Iris pigment epithelial cell (primary cell): ENCODE measurements at places on chromosomes 5 and 9.

GRCh38 chr5:139765409-139766217, 30.0 kb upstream of the PSD2 start:
- DNase-seq = peak; percentile 57

- DNase-seq = no peak
Observed at GRCh38 chr5:132271251-132272246, 14.1 kb downstream of the PDLIM4 start.

DNA sequence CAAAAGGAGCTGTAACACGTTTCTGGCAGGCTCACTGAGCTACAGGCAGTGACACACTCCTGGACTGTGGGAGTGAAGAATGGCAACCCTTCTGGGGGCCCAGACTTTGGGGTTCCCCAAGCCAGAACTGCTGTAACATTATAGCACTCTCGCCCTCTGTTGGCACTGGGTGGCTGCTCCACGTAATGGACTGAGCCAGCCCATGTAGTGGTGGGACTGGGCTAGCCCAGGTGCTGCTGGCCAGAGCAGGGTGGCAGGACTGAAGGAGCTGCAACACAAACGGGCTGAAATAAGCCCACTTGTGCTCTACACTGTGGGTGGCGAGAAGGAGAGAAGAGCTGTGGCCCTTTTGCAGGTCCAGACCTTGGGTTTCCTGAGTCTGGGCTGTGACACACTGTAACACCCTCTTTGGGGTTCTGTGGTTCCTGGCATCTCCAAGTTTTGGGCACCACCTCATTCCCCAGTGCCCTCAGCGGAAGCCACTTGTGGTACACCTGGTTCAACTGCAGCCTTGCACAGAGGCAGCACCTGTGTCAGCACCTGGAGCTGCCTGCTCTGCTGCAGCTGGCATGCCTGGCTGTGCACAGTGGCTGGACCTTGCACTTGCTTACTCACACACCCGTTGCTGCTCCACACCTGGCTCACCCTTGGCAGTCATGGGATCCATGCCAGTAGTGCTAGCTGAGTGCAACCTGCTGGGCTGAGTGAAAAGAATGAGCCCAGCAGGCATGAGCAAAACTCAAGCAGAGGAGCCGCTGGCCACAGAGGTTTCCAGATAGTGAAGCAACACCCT, 95.0 kb upstream of the PRR16 start:
- DNase-seq = no peak

DNA sequence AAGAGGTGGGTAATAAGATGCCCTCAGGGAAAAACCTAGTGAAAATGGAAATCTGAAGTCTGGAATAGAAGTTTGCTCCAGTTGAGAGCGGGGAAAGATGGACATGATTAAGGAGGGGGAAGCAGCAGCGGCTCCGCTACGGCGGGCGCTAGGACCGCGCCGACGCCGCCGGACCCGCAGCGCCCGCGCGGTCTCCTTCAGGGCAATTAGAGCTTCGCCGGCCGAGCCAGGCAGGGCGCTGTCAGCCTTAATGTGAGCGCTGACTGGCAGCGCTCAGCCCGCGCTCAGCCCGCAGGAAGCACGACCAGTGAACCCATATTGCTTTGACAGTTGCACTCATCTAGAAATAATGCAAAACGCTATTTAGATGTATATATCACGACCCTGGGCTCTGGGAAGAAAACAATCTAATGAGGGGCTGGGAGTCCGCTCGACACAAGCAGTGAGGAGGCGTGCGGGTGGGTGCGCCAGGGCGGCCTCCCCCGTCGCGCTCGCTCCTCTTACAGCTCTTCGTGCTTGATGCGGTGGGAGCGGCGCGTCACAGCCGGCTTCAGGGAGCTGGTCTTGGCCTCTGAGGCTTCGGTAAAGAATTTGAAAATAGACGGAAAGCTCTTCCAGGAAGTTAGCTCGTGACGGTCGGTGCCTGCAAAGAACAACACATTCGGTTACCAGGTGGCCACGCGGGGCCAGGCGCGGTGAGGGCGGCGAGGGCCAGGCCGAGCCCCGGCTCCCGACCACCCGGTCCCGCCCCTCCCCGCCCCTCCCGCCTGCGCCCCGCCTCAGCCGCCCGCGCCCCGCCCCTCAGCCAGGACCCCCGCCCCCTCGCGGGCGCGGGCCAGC, 37.7 kb downstream of the NR2F1 start:
- peak; percentile 83 for DNase-seq

GRCh38 chr9:84754881-84755280, 85.4 kb downstream of the NTRK2 start:
- DNase-seq = no peak

- no peak for DNase-seq
Observed at GRCh38 chr5:135377751-135378680, 21.0 kb downstream of the MACROH2A1 start.

- DNase-seq = no peak
Observed at GRCh38 chr9:121221664-121222055, 20.0 kb upstream of the RAB14 start.

- no peak for DNase-seq
Observed at GRCh38 chr5:138920181-138920580, 45.0 kb upstream of the LRRTM2 start.

DNA sequence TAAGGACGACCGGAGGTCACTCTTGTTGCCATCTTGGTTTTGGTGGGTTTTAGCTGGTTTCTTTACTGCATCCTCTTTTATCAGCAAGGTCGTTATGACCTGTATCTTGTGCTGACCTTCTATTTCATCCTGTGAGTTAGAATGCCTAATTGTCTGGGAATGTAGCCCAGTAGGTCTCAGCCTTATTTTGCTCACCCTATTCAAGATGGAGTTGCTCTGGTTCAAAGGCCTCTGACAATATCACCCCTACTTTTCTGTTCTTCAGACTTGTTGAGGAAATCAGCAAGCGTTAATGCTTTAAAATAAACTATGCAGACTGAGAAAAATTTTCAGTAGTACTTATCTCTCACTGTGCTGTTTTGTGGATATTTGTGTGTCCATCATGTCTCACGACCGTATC, 92.6 kb downstream of the MTRR start:
- DNase-seq = no peak

DNA sequence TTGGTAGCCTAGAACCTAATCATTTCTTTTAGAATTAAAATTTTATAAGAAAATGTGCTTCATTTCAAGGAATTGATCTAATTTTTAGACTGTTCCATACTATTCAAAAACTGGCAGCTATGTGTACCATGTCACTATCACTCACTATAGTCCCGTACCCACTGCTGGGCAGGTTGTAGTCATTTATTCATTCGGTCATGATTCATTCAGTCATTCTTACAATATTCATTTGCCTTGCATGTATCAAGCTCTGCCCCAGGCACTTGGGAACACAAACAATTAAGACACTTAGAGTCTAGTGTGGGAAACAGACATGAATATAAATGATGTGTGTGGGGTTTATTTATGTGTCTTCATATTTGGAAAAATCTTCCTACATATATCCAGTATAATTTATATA, 26.4 kb downstream of the TDRD7 start:
- no peak for DNase-seq

DNA sequence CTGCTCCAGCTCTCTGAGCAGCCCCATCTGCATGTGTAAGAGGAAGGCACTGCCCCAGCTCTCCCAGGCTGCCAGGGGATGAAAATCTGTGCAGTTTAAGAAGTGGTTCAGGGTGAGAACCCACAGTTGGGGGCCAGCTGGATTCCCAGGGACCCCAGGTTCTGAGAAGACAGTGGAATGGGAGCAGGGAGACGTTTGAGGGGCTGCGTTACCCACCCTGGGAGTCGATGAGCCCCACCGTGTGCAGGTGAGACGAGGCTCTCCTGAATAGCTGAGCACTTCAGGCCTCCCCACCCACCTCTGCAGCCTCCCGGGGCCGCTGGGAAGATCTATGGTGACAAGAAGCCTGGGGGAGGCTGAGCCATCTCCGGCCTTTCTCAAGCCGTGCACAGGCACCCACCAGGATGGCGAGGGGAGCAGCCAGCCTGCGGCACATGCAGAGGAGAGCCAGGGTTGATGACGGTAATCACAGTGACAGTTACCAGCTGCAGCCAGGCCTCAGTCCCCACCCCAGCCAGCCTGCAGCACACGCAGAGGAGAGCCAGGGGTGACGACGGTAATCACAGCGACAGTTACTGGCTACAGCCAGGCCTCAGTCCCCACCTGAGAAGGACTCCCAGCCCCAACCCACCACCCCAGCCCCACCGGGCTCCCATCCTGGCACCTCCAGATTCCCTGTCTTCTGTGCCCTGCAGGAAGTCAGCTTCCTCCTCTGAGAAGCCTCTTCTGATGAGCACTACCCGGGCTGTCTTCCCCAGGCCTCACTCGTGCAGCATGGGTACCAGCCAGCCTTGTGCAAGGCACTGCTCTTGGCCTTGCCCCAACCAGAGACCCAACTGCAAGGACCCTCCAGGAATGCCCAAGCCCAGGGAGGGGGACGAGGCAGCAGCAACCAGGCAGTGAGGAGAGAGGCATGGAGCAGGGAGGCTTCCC, 150.8 kb upstream of the PPP1R26 start:
- no peak for DNase-seq

DNA sequence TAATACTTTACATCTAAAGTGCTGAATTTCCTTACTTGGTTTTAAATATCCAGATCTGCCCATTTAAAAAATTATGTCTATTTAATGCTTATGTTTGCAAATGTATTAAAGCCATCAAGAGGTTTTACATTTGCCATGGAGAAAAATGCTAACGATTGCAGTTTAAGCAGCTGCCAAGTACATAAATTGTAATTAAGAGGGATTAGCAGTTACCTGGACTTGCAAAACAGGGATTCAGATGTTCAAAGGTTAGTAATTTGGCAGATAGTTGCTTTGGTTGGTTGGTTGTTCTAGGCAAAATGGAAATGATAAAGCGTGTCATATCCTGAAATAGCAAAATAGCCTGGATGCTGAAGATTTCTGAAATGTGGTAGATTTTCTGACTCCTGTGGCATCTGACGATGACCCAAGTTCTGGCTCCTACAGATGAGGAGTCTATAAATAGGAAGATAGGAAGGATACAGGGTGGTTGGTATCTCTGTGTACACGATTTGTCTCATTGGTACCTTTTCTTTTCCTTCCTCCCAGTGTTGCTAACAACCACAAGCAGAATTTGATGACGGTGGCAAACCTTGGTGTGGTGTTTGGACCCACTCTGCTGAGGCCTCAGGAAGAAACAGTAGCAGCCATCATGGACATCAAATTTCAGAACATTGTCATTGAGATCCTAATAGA, 282.9 kb downstream of the NR3C1 start:
- no peak for DNase-seq

- peak; percentile 81 for DNase-seq
Observed at GRCh38 chr5:60287174-60287771, 393.7 kb upstream of the PDE4D start.

DNA sequence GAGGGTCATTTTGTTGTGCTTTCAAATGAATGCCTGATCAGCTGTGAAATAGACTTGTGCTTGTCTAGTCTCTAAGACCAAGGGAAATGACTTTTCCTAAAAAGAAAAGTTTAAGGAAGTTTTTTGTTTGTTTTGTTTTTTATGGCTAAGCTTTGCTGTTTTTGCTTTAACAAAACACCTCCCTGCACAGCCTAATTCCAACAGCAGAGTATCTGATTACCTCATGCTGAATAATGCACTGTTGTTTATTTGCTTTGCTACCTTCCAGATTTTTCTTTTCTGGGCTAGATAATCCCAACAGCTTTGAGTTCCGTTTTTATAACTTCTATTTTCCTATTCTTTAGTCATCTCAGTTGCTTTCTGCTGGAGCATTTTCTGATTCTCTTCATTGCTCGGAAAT, 95.8 kb downstream of the AOPEP start:
- DNase-seq = peak; percentile 67

GRCh38 chr9:97985058-97985861, 2.1 kb downstream of the ANP32B start:
- DNase-seq = no peak

GRCh38 chr5:172800088-172800551, 29.1 kb upstream of the DUSP1 start:
- DNase-seq = peak; percentile 100

- DNase-seq = no peak
Observed at GRCh38 chr9:127753622-127754021, 18.5 kb upstream of the TOR2A start.

GRCh38 chr5:25094219-25094618, 449.4 kb upstream of the CDH10 start:
- no peak for DNase-seq

- peak; percentile 63 for DNase-seq
Observed at GRCh38 chr5:74272024-74272775, 368.3 kb downstream of the ENC1 start.

DNA sequence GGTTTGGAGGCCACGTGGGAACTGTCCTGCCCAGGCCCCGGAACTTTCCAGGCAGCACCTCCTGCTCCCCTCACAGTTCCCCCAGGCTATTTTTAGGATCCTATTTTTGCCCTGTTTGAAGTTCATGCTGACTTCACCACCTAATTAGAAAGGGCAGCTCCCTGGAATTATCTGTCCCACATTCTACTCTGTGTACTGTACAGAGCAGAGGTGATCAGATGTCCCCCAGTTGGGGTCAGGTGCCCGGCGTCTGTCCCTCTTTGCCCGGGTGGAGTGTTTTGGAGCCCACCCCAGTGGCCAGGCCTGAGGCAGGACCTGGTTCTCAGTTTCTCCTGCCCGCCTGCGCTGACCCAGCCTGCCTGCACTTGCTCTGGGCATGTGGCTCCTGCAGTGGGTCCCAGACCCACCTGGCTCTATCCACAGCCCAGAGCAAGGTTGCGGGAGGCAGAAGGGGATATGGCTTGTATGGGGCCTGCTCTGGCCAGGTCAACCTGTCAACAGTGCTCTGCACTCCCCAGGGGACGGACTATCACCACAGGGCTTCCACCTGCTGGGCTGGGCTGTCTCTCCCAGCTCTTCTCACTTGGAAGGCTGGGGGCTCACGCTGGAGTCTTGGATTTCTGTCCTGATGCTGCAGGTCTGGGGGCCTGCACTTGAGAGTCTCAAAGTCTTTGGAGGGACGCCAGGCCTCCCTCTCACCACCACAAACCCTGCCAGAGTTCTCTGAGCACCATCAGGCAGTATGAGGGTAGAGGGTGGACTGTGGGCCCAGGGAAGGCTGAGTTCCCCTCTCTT, 268.3 kb downstream of the GADD45G start:
- DNase-seq = no peak

DNA sequence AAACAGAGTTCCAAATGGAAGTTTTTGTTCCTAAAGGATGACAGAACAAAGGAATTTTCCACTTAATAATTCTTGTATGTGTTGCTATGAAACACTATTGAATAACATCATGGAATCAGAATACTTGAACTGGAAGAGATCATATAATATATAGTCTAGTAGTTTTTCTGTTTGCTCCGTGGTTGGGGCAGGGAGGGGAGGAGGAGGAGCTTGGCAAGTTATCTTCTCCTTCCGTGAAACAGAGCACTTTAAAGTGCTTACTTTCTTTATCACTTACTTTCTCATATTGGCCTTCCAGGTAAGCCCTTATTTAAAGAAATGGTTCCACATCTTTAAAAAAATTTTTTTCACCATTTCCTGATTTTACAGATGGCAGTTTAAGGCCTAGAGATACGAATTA, 165.9 kb upstream of the TLX3 start:
- DNase-seq = no peak

GRCh38 chr9:122033775-122034373, 59.2 kb downstream of the TTLL11 start:
- DNase-seq = no peak

DNA sequence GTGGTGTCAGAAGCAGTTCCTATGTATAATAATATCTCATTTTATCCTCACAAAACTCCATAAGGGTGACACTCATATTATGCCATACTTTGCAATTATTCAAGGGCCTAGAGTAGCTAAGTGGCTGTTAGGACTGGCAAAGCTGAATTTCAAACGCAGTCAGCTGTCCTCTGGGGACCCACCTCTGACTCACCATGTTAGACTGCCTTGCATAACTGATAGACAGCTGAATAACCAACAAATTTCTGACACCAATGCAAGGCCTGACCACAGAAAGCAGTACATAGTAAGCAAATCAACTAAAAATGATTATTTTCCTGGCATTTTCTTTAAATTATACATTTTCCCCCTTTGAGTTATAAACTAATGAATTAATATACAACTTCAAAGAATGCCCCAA, 251.6 kb upstream of the PTGER4 start:
- peak; percentile 90 for DNase-seq
